Muscle of arm (tissue), 14 donors: ENCODE measurements at places on chromosomes 2 and 18. TPM values are rescaled to one million over a fixed set of nuclear protein-coding genes. Genes with fewer than 3 reads are reported as not detected.

- no peak for DNase-seq
Observed at GRCh38 chr2:53312721-53313120, 454.9 kb upstream of the CHAC2 start.

TMEM37 gene
- 11.7 TPM for polyA plus RNA-seq

DNA sequence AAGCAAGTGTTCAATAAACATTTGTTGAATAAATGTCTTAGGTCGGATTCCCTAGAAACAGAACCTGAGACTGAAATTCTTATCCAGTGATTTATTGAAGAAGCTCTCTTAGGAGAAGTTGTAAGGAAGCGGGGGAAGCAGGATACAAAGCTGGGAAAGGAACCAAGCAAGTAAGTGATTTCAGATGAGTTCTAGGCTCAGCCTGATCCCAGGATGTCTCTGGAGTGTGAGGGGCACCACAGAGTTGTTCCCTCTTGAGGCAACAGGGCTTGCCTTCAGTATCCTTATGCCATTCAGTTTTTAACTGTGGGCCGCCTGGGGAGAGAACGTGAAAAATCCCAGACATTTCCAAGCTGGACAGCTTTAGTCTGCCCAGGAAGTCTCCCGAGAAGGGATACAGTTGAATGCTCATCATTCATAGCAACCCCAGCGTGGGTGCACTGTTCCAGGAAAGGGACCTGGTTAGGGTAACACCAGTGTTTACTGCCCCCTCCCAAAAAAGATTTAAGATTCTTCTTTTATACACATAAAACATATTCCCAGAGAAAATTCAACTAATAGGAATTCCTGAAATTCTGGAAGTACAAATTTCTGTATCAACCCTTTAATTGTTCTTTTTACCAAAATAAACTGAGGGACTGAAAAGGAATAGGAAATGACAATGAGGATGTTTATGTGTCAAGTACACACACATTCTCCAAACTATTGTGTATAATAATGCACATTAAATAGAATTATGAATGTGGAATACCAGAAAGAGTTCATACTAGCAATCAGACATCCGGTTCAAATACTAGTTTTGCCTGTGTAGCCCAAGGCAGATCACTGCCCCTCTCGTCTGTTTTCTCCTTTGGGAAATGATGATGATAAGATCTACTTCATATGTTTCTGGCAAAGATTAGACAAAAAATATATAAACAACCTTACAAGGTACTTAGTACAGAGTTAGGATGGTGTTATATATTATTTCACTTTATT lies 592.1 kb upstream of the CDH2 start:
- no peak for DNase-seq

NR4A2 gene
- polyA plus RNA-seq, result 2.4 TPM
